C1 segment of cervical spinal cord (tissue), 14 donors: ENCODE measurements at places on chromosomes 16 and 17.

DNA sequence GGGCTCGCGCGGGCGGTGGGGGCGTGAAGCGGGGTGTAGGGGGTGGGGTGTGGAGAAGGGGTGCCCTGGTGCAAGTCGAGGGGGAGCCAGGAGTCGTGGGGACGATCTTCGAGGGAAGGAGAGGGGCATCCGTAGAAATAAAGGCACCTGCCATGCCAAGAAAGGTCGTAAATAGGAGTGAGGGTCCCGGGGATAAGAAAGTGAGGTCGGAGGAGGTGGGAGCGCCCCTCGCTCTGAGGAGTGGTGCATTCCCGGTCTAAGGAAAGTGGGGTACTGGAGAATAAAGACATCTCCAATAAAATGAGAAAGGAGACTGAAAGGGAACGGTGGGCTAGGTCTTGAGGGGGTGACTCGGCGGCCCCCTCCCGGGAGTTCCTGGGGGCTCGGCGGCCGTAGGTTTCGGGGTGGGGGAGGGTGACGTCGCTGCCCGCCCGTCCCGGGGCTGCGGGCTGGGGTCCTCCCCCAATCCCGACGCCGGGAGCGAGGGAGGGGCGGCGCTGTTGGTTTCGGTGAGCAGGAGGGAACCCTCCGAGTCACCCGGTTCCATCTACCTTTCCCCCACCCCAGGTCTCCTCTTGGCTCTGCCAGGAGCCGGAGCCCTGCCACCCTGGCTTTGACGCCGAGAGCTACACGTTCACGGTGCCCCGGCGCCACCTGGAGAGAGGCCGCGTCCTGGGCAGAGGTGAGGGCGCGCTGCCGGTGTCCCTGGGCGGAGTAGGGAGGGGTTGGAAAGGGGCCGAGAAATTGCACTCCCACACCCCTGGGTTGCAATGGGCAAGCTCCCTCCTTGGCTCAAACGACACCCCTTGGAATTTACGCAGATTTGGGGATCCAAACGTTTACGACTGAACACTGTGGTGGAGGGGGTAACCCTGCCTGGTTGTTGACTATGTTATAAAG, 888 bp downstream of the CDH1 start:
- DNase-seq: no peak

DNA sequence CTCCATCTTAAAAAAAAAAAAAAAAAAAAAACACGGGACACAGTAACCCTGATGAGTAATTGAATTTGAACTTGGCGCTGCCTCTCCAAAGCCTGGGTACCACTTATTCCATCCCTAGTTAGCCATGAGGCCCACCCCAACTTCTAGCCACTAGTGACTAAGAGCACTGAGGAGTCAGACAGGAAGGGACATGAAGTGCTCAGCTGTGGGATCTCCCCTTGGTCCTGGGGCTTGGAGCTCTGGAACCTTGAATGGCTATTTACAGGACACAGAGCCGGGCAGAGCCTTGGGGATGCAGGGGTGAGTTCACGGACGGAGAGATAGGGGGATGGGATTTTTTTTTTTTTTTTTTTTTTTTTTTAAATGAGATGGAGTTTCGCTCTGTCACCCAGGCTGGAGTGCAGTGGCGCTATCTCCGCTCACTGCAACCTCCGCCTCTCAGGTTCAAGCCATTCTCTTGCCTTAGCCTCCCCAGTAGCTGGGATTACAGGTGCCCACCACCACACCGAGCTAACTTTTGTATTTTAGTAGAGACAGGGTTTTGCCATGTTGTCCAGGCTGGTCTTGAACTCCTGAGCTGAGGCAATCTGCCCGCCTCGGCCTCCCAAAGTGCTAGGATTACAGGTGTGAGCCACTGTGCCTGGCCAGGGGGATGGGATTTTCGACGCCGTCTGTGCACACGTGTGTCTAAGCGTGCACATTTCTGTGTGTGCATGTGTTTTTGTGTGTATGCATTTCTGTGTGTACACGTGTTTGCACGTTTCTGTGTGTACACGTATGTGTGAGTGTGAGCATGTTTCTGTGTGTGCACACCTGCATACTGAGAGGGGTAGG, 20.4 kb upstream of the CIBAR2 start:
- DNase-seq: no peak

GRCh38 chr17:34816848-34817247, 144.4 kb downstream of the CCT6B start:
- no peak for DNase-seq

DNA sequence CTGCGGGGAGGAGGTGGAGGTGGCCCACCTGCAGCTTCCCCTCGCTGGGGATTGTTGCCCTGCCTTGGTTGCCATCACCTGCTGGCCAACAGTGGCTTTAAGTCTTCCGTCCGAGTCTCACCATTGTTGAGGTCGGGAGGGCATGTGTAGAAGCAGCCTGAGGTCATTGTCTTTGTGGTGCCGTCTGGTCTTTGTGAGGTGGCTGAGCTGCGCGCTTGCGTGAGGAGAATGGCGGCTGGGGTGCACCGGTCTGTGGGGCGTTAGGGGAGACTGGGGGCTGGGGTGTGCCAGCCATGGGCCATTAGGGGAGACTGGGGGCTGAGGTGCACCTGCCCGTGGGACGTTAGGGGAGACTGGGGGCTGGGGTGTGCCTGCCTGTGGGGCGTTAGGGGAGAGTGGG, 36.2 kb downstream of the ZNF750 start:
- no peak for DNase-seq

- DNase-seq: no peak
These were observed 2.9 kb upstream of the CCDC102A start for GRCh38 chr16:57539072-57539796.

DNA sequence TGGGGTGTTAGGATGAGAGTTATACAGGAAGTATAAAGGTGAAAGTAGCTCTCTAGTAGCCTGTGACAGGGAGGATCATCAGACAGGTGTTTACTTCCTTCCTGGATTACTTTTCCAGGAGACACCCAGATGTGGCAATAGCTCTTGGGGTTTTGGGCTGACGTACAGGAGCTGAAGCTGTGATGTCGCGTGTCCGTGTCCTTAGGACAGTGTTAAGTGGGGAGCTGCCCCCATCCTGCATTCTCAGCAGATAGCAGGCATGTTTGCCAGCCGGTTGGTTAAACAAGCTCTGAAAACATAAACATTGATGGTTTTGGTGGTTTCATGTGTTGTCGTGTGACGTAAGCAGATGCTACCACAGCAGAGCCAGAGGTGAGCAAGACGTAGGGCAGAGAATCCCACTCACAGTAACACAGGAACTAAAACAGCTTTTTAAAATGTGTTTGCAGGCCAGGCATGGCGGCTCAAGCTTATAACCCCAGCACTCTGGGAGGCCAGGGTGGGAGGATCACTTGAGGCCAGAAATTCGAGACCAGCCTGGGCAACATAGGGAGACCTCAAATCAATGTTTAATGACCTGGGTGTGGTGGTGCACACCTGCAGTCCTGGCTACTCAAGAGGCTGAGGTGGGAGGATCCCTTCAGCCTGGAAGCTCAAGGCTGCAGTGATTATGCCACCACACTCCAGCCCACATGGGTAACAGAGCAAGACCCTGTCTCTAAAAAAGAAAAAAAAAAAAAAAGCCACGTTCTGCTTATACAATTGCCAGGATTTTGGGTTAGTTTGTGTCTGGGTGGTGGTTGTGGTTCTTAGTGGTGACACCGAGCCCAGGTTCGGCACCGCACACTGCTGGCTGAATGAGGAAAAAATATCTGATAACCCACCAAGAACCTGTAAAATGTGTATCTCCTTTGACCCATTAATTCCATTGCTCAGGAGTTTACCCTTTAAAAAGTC, 18.2 kb upstream of the IL17C start:
- DNase-seq: no peak

- no peak for DNase-seq
These were observed 5.7 kb downstream of the OR4D2 start for GRCh38 chr17:58172369-58173071.

GRCh38 chr17:39169518-39169917, 3.6 kb upstream of the ARL5C start:
- DNase-seq: no peak

GRCh38 chr17:72967277-72967970, 125.1 kb downstream of the SLC39A11 start:
- no peak for DNase-seq

GRCh38 chr17:45976755-45977505, 22.1 kb upstream of the STH start:
- no peak for DNase-seq

- no peak for DNase-seq
These were observed 3.4 kb downstream of the SLC38A10 start for GRCh38 chr17:81291662-81292061.

- peak; percentile 29 for DNase-seq
These were observed 834 bp downstream of the DCXR start for GRCh38 chr17:82036634-82037091.

- DNase-seq: no peak
These were observed 8.1 kb downstream of the CLTC start for GRCh38 chr17:59627770-59628171.

- DNase-seq: no peak
These were observed 7.4 kb downstream of the CTNS start for GRCh38 chr17:3643889-3644349.

- DNase-seq: no peak
These were observed 2.9 kb downstream of the RNASEK start for GRCh38 chr17:7014995-7015958.

- DNase-seq: peak; percentile 89
These were observed 56.1 kb downstream of the B9D1 start for GRCh38 chr17:19306160-19307111.

- DNase-seq: peak; percentile 48
These were observed 132.4 kb upstream of the CHMP6 start for GRCh38 chr17:80859002-80859941.

GRCh38 chr16:83776944-83777343, 30.8 kb upstream of the HSBP1 start:
- no peak for DNase-seq

- DNase-seq: no peak
These were observed 1.8 kb upstream of the CDH15 start for GRCh38 chr16:89169778-89170177.
